ENCODE measurements at places on chromosomes 5 and 9. TPM values are rescaled to one million over a fixed set of nuclear protein-coding genes. Genes with fewer than 3 reads are reported as not detected.
A peak's percentile ranks its signal among the peaks of the same experiment; 100 is the strongest.

FAM120A gene
- total RNA-seq = 110 TPM

- no peaks in the 10 kb centered on the region for H3K27me3 ChIP-seq
- H3K27ac ChIP-seq = no peak overlapping the region
- no peak for DNase-seq
- H3K4me3 ChIP-seq = no peak overlapping the region
- peaks cover 12% of the 10 kb centered on the region for H3K36me3 ChIP-seq
These were observed 6.2 kb downstream of the TUT7 start for GRCh38 chr9:86347991-86348390.

LEAP2 gene
- 1.6 TPM for total RNA-seq

DNA sequence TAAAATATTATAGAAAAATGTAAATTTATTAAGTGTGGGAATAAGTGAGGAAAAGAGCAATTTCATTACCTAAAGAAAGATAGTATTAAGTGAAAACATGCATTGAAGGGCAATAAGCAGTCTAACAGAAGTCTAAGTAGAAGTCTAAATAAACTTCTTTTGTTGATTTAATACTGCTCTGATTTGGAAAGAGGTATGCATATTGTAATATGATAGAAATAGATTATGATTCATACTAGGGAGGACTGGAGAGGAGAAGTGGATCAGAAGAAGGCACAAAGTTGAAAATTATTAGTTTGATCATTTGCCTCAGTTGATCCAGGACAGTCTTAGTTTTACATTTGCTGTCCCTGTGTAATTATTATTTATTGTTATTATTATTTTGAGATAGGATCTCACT is 6.6 kb upstream of the ERBIN start:
- no peak overlapping the region for H3K27ac ChIP-seq
- no peak for DNase-seq
- H3K4me3 ChIP-seq = no peak overlapping the region
- no peaks in the 10 kb centered on the region for H3K27me3 ChIP-seq
- H3K4me1 ChIP-seq = peaks cover 10% of the 10 kb centered on the region

DNA sequence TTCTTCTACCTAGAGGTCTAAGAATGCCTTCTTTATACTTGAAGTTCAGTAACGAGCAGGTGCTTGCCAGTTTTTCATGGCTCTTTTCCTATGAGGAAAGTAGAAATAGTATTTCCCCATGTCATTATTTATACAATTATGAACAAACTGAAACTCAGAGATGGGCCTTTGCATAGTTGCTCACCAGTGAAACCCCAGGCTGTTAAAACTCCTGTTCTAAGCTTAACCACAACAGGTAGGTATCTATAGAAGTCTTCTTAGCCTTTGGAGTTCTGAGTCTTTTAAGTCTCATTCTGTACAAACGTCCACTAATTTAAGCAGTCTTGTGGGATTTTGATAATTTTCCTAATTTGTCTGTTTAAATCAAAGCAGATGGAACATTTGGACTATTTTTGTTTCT is 90.1 kb downstream of the STARD4 start:
- H3K36me3 ChIP-seq = no peaks in the 10 kb centered on the region
- no peaks in the 10 kb centered on the region for H3K4me1 ChIP-seq
- no peak overlapping the region for H3K4me3 ChIP-seq
- H3K27me3 ChIP-seq = no peaks in the 10 kb centered on the region

HMCN2 gene
- total RNA-seq = 2.8 TPM

STC2 gene
- 11.9 TPM for total RNA-seq

DNA sequence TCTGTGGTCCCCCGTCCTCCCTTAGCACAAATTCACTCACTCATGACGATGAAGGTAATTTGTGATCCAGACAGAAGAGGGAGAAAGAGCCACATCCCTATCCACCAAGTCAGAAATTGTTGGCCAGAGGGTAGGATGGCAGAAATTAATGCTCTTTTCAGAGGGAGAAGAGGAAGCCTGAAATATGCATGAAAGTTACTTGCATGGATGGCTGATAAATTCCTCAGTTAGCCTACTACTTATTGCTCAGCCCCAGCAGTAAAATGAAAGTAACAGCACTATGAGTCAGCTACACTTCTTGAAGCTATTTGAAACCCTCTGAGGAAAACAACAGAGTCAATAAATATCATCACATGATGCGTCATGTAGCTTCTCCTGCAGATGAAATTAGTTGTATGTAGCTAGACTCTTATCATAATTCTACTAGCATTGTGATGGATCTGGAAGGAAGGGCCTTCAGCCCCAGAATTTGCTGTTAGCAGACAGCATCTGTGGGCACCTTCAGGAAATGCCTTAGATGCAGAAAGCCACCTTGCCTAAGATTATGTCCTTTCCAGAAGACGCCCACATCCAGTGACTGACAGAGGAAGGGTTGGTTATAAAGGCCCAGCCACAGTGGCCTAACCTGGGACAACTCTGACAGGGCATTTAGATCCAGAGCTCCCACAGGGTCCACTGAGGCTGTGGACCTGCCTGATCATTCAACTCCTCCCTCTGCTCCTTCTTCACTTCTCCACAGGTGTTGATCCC is 81.2 kb upstream of the CCDC112 start:
- no peak overlapping the region for H3K27ac ChIP-seq
- peak overlapping the region; percentile 5 for H3K4me3 ChIP-seq
- no peaks in the 10 kb centered on the region for H3K27me3 ChIP-seq
- peaks cover 13% of the 10 kb centered on the region for H3K4me1 ChIP-seq
- DNase-seq = no peak

DNA sequence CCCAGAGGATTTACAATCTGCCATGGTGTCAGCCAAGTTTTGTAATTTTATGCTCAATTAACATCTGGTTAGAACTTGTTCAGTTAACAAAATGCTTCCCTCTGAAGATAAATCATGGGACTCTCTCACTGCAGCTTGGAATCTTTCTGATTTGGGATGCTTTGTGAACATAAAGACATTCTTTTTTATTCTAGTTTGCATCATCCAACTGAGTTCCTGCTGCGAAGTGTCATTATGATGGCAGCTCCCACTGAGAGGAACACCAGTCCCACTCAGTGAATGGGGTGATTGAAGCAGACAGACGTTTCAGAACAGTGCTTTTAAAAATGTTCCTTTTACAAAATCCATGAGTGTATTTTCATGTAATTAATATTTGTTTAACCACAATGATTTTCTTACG is 863.8 kb downstream of the TLE4 start:
- H3K4me3 ChIP-seq = no peak overlapping the region
- H3K4me1 ChIP-seq = no peaks in the 10 kb centered on the region
- no peak for DNase-seq
- no peaks in the 10 kb centered on the region for H3K27me3 ChIP-seq
- no peaks in the 10 kb centered on the region for H3K36me3 ChIP-seq

NEUROG1 gene
- total RNA-seq = not detected

MEGF10 gene
- total RNA-seq = 0.38 TPM

DNA sequence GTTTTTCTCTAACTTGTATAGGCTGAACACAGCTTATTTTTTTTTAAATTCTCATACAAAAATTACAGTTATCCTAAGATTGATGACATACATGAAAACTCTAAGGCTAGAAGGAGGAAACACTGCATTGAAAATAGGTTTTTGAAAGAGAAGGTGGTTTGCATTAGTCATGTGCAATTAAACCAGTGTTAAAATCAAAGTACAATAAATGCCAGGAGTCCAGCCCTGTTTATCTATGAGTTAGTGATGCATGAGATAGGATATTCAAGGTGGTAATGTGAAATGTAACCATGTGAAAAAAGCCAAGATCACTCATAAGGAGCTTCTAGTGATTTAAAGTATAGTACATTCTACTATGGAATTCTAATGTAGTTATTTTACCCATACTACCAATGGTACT is 444.9 kb upstream of the CYLC2 start:
- no peaks in the 10 kb centered on the region for H3K27me3 ChIP-seq
- H3K4me3 ChIP-seq = no peak overlapping the region
- no peaks in the 10 kb centered on the region for H3K36me3 ChIP-seq

GRCh38 chr5:16935231-16936149 is 598 bp downstream of the MYO10 start:
- peaks cover 67% of the 10 kb centered on the region for H3K27me3 ChIP-seq
- H3K27ac ChIP-seq = peak overlapping the region; percentile 75
- peak; percentile 34 for DNase-seq
- H3K36me3 ChIP-seq = no peaks in the 10 kb centered on the region
- H3K4me3 ChIP-seq = peak overlapping the region; percentile 67
- no peaks in the 10 kb centered on the region for H3K4me1 ChIP-seq

FBP1 gene
- 0.34 TPM for total RNA-seq

DNA sequence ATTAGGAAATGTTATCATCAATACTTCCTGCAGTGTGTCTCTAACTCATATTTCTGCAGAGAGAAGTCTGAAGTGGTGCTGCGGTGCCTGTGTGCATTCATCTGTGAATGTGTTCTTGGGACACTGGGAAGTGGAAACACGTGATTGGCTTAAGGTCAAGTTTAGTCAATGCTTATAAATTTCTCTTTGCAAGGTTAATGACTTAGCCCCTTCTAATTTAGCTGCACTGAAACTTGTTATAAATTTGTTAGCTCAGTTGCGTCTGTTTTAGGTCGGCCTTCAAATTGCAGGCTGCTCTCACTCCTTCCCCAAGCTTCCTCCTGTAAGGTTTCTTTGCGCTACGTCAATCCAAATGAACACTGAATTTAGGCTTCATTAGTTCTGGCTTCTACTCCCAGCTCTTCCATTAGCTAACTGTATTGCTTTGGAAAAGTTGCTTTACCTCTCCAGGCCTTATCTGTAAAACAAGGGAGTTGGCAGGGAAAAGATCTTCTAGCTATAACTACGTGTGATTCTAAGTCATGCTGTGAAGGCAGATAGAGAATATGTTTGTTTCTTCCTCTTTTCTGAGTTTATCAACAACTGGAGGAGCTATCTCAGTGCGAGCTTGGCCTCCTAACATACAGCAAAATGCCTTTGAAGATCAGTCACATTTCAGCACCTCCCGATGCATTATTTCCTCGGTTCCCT is 341.8 kb downstream of the NFIB start:
- no peaks in the 10 kb centered on the region for H3K36me3 ChIP-seq
- DNase-seq = no peak
- H3K4me1 ChIP-seq = peaks cover 19% of the 10 kb centered on the region
- peak overlapping the region; percentile 18 for H3K27ac ChIP-seq

GRCh38 chr9:12856603-12857002 is 81.8 kb downstream of the LURAP1L start:
- no peak for DNase-seq
- H3K4me1 ChIP-seq = peaks cover 10% of the 10 kb centered on the region
- no peaks in the 10 kb centered on the region for H3K36me3 ChIP-seq
- no peak overlapping the region for H3K4me3 ChIP-seq

- H3K4me3 ChIP-seq = no peak overlapping the region
- H3K27me3 ChIP-seq = no peaks in the 10 kb centered on the region
- peaks cover 11% of the 10 kb centered on the region for H3K4me1 ChIP-seq
These were observed 72.3 kb downstream of the XRCC4 start for GRCh38 chr5:83149671-83150070.

- DNase-seq = no peak
- no peak overlapping the region for H3K27ac ChIP-seq
- H3K4me1 ChIP-seq = no peaks in the 10 kb centered on the region
These were observed 81.8 kb downstream of the GDNF start for GRCh38 chr5:37757980-37758582.

TMEM8B gene
- total RNA-seq = 22.9 TPM

GRCh38 chr5:35671541-35672295 is 54.1 kb downstream of the SPEF2 start:
- H3K27ac ChIP-seq = no peak overlapping the region
- H3K36me3 ChIP-seq = no peaks in the 10 kb centered on the region
- DNase-seq = no peak

DNA sequence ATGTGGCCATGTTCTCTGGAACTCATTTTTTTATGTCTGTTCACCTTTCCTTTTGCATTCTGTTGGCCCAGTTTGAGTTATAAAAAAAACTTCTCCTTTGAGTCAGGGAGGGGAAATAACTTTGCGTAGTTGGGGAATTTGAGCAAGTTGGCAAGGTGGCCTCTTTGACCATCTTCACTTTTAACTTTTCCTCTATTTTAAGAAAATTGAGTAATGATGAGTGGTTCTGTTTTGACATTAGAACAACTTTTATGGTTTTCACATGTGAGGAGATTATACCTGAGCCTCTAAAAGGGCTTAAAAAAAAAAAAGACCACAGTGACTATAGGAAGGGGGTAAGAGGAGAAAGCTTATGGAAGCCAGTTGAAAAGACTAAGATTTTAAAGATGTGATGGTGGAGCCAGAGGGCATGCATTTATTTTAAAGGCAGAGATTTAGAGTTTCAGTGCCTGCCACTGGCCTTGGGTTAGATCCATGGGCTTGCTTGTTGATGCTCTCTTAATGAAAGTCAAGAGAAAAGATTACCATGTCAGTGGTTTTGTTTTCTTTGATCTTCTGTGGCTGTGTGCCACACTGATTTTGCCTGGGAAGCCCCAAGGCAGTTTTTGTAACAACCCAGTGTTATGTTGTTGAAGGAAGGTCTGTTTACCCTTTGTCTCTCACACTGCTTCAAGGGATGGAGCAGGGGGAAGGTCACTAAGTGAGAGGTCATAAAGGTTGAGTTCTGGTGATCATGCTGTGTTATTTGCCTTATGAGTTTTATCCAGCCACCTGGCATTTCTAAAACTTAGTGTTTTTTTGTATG is 219.7 kb upstream of the CD180 start:
- no peak overlapping the region for H3K4me3 ChIP-seq
- no peak overlapping the region for H3K27ac ChIP-seq
- no peaks in the 10 kb centered on the region for H3K36me3 ChIP-seq
- H3K4me1 ChIP-seq = no peaks in the 10 kb centered on the region

DNA sequence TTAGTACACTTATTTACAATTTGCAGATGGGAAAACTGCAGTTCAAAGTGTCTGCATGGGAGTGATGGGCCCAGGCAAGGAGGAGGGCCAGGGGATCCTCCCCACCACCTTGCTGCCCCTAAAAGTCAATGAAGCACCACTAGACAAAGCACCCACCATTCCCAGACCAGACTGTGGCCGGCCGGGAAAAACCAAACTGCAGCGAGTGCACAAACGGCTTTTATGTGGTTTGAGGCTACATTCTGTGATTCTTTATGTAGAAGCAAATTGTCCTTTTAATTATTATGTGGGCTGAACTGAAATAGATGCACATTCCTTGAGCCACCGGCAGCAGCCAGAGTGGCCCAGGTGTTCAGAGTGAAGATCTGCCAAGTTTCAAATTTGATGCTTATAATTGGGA is 585.3 kb upstream of the KLF4 start:
- H3K4me1 ChIP-seq = no peaks in the 10 kb centered on the region
- H3K27me3 ChIP-seq = no peaks in the 10 kb centered on the region
- H3K27ac ChIP-seq = no peak overlapping the region
- no peaks in the 10 kb centered on the region for H3K36me3 ChIP-seq
- no peak overlapping the region for H3K4me3 ChIP-seq

SOHLH1 gene
- not detected for total RNA-seq

TEX48 gene
- not detected for total RNA-seq

- H3K27ac ChIP-seq = no peak overlapping the region
- no peaks in the 10 kb centered on the region for H3K4me1 ChIP-seq
- H3K36me3 ChIP-seq = no peaks in the 10 kb centered on the region
These were observed 223.2 kb downstream of the FSTL4 start for GRCh38 chr5:133389066-133389590.

GRCh38 chr5:127961006-127961762 is 122.4 kb upstream of the SLC12A2 start:
- H3K4me3 ChIP-seq = no peak overlapping the region
- H3K27me3 ChIP-seq = no peaks in the 10 kb centered on the region

GRCh38 chr9:137477778-137478612 is 18.9 kb upstream of the NSMF start:
- H3K36me3 ChIP-seq = no peaks in the 10 kb centered on the region
- H3K4me1 ChIP-seq = no peaks in the 10 kb centered on the region
- no peak for DNase-seq
- H3K27ac ChIP-seq = no peak overlapping the region
- H3K4me3 ChIP-seq = no peak overlapping the region

ESM1 gene
- not detected for total RNA-seq

- H3K36me3 ChIP-seq = no peaks in the 10 kb centered on the region
- H3K27ac ChIP-seq = no peak overlapping the region
- no peak for DNase-seq
- H3K4me3 ChIP-seq = no peak overlapping the region
- no peaks in the 10 kb centered on the region for H3K4me1 ChIP-seq
These were observed 472.3 kb downstream of the LRRC70 start for GRCh38 chr5:63050916-63051315.

PCDHB13 gene
- total RNA-seq = 4.3 TPM
